Urinary bladder (tissue), 4 donors: ENCODE measurements at places on chromosomes 1 and 21. TPM values are rescaled to one million over a fixed set of nuclear protein-coding genes. Genes with fewer than 3 reads are reported as not detected.

DNA sequence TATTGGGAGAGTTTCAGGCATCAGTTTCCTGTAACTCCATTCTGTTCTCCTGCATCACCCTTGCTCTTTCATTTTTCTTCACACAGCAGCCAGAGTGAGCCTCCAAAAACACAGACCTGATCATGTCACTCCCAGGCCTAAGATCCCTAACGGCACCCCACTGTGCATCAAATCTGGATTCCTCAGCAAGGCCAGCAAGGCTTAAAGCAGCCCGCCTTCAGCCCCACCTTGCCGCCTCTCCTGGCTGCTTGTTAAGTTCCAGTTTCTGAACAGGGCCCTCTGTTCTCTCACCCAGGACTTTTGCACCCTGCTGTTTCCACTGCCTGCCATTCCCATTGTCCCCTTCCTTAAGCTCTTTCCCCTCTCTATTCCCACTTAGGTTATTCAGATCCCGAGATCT is 29.3 kb downstream of the C1orf116 start:
- DNase-seq = no peak

DNA sequence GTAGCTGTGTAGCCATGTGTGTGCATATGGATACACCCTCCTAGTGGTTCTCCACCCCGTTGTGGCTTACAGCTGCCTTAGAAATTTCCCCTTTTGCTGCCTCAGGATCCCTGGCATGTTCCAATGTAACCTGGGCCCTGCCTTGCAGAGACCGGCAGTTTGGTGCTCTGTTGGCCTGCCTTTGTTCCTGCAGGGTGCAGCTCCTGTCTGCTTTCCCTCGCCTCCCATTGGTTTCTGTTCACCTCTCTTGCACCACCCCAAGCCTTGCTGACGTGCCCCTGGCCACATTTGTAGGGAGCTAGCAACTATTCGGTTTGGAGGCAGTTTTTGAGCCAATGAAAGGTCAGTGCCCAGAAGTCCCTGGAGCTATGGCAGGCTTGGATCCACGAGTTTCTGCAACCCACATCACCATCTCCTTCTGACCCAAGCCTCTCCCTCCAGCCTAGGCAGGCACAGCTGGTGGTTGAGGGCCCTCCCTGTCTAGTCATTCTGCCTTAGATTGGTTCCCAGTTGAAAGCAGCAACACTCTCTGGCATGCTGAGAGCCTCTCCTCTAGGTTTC is 54.9 kb downstream of the MAB21L3 start:
- DNase-seq = no peak

Gene RORC
- 0.71 TPM for polyA plus RNA-seq

GRCh38 chr1:89022167-89022959 is at the start of gene GBP3:
TSS of gene GBP3 (minus strand) at chr1:89022866. CDS start at chr1:89020721, 2,145 bp downstream.
- DNase-seq = peak; percentile 29

GRCh38 chr1:147202576-147202975 is 22.6 kb downstream of the FMO5 start:
- DNase-seq = no peak

DNA sequence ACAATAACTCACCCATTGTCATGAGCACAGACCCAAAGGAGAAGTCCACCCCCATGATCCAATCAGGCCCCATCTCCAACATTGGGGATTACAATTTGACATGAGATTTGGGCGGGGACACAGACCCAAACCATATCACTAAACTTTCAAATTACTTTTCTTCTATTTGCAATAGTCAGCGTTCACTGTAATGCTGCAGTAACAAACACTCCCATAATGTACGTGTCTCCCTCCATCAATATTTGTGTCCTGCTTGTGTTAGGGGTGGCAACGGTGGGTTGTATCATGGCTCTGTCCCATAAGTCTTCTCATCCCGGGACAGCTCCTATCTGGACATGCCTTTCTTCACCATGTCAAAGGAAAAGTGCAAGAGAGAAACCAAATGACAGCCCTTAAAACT is 26.2 kb downstream of the TFF3 start:
- DNase-seq = no peak

Gene OR14K1
- not detected for polyA plus RNA-seq

- no peak for DNase-seq
Observed at GRCh38 chr21:37195059-37195458, 72.1 kb downstream of the VPS26C start.

DNA sequence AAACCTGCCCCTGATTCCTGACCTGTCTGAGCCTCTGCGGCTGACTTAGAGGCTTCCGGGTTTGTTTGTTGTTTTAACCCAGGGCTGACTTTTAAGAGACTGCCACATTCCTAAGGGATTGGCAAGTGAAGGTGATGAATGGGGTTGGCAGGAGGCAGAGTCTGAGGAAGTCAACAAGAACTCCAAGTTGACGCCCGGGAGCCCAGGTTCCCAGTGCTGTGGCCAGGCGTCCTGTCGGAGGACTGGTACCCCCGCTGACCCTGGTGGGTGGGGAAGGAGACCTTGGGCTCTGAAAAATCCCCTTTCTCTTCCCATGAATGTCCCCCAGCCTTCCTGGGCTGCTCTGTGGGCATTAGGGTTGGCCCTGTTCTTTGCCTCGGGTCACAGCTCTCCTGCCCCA is 19.7 kb upstream of the EPS8L3 start:
- DNase-seq = no peak

- no peak for DNase-seq
Observed at GRCh38 chr1:8941906-8942305, 3.8 kb upstream of the CA6 start.

Gene TNN
- 0.03 TPM for polyA plus RNA-seq

Gene AKR7A2
- 53.1 TPM for polyA plus RNA-seq

- DNase-seq = no peak
Observed at GRCh38 chr1:167904652-167905130, 9.2 kb downstream of the ADCY10 start.

DNA sequence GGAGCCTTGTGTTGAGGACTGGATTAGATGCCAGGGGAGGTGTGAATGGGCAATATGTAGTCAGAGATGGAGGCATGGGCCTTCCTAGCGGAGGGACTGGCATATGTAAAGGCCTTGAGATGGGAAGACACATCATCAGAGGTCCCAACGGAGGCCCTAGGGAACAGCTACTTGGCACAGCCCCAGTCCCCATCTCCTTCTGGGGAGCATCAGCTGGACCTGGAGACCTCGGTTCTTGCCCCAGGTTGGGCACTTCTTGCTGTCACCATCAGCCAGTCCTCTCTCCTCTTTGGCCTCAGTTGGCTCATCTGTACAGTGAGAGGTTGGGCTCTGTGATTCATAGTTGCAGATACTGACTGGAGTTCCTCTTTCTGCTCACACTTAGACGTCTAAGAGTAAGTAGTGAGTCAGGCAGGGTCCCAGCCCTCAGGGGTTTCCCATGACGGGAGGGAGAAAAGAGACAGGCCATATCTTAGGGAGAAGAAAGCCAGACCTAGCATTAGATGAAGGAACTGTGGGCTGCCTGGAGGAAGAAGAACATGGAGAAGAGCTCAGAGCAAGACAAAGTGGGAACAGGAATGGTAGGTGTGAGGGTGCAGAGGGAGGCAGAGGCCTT is 3.4 kb upstream of the MARCKSL1 start:
- no peak for DNase-seq

GRCh38 chr1:161313554-161314200 is 504 bp upstream of the SDHC start:
- DNase-seq = no peak

DNA sequence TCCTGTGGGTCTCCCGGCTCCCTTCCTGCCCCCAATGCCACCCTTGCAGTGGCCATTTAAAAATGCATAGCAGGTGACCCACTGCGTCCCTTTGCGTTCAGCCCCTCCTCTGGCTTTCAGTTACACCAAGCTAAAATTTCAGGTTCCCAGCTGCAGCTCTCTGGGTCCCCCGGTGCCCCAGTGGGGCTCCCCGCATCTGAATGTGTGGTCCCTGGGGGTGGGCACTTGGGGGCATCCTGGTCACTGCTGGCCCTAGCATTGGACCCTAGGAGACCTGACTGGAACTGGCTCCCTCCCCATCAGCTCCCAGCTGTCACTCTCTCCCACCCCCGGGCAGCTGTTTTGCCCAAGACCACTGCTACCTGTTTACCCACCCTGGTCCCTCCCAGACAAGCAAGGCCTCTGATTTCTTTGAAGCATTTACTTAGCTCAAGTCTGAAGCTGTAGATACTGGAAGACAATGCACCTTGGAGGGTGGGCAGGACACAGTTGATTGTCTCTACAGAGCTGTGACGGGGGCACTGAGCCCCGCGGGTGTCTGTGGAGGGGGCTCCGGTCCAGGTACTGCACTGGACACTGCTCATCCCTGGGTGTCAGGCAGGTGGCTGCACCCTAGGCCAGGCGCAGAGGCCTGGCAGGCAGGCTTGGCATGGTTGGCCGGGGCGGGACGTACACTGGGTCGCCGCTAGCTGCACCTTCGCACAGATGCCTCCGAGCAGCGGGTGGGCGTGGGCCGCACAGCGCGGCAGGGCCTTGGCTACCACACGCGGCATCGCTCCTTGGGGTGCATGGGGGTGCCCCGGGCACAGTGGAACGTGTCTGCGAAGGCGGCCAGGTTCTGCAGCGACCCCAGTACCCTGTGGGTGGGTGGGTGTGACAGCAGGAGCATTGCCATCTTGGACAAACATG is 3.9 kb downstream of the PRXL2B start:
- no peak for DNase-seq

DNA sequence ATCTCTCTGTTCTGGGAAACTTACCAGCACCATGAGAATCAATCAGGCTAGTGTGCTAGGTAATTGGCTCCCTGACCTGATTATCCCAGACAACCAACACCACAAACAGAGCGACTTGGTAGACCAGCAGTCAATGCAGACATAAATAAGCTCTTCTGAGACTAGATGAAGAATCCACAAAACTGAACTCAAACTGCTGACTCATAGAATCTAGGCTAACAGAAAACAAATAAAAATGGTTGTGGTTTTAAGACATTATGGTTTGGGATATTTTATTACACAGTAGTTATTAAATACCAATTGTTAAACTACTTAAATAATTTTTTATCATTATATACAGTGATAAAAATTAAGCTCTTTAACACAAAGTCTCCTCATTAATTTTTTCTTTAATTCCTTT is 535.7 kb downstream of the COL11A1 start:
- DNase-seq = no peak

DNA sequence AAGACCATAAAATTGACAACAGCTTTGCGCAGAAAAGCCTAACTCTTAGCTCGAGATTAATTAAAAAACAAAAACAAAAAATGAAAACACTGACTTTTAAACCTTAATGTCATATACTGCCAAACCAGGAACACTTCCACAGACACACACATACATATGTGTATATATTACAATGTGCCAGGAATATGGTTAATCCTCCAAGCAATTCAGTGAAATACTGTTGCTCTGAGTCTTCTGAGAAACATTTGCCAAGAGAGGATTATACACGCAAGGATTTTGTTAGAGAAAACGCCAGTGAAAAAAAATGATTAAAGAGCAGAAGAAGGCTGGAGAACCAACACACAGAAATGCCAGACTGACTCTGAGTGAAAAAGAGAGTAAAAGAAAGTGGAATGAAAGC is 116.7 kb upstream of the CHRM3 start:
- DNase-seq = no peak

DNA sequence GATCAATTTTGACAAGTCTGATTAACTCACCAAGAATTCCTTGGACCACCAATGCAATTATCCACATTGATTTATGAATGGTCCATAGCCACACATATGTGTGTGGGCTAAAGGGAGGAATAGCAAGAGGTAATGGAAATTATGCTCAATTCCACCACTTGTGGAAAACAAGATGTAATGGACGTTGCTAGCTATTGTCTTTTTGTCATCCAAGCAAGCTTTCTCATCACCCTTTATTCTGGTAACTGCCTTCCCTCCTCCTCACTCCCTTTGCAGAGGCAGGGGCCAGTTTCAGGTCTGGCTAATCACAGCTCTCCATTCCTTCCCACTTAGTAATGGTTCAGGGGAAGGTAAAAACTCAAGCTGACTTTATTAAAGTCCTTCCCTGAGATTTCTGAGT is 24.7 kb upstream of the RAB3GAP2 start:
- no peak for DNase-seq

Gene CFHR1
- 0.39 TPM for polyA plus RNA-seq

- no peak for DNase-seq
Observed at GRCh38 chr1:224544346-224545110, 71.6 kb upstream of the CNIH3 start.
